Astrocyte of the cerebellum (primary cell): ENCODE measurements at places on chromosomes 1 and 21.

GRCh38 chr1:194241215-194241614 lies 1054.8 kb upstream of the B3GALT2 start:
- DNase-seq, result no peak

GRCh38 chr1:94917251-94917650 lies 9.7 kb downstream of the CNN3 start:
- DNase-seq, result no peak

GRCh38 chr21:32710987-32711386 lies 16.8 kb downstream of the SYNJ1 start:
- no peak for DNase-seq

- peak; percentile 55 for DNase-seq
Observed at GRCh38 chr1:33365560-33365997, 44.7 kb upstream of the A3GALT2 start.

GRCh38 chr1:209749670-209750323 lies 6.1 kb upstream of the TRAF3IP3 start:
- DNase-seq, result no peak

DNA sequence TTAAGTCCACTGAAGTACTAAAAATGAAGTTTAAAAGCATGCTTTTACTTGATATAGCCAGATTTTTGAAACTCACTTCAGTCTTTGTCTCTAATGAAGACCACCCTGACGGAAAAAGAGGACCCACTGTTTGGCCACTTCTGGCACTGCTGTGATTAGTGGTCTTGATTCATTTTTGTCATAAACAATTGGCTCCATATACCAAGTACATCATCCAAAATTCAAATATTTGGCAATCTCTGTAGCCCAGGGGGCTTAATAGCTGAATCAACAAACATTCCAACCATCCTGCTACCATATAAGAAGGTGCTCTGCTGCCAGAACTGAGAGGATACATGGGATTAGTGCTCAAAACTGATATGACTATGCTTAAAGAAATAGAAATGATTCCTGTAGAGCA lies 156.0 kb downstream of the COL24A1 start:
- no peak for DNase-seq

- DNase-seq, result no peak
Observed at GRCh38 chr1:35441926-35442579, 115.2 kb downstream of the KIAA0319L start.

DNA sequence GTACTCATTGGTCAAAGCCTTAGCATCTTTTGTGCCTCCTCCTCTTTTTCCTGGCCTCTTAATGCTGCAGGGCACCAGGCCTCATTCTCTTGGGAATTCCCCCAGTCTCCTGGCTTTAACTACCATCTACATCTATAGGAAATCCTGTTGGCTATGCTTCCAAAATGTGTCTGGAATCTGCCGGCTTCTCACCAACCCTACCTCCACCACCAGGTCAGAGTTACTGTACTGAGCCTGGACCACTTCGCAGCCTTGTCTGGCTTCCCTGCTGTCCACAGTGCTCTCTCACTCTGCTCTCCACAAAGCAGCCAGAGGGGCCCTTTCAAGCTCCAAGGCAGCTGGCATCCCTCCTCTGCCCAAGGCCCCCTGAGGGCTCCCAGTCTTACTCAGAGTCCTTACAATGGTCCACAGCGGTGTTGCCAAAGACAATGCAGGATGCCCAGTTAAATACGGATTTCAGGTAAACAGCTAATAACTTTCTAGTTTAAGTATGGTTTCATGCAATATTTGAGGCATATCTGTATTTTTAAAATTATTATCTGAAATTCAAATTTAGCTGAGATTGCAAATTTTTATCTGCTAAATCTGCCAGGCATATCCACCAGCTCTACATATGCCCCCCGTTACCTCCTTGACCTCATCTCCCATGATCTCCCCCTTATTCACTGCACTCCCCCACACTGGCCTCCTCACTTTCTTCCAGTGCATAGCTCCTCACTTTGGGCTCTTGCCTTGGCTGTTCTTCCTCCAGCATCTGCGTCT lies 34.5 kb upstream of the FAM163A start:
- DNase-seq, result no peak

- DNase-seq, result peak; percentile 18
Observed at GRCh38 chr21:33543505-33544129, 779 bp downstream of the SON start.

- DNase-seq, result no peak
Observed at GRCh38 chr1:109391626-109392025, 6.1 kb downstream of the SORT1 start.

- DNase-seq, result no peak
Observed at GRCh38 chr1:152928671-152929070, 18.3 kb upstream of the SPRR5 start.

GRCh38 chr1:17513131-17513530 lies 26.4 kb upstream of the ARHGEF10L start:
- no peak for DNase-seq

GRCh38 chr1:9443913-9444445 lies 95.3 kb upstream of the SLC25A33 start:
- no peak for DNase-seq
